SK-MEL-5 (cell line): ENCODE measurements at places on chromosomes 13 and 19. TPM values are rescaled to one million over a fixed set of nuclear protein-coding genes. Genes with fewer than 3 reads are reported as not detected.

The IGFL3 gene
- not detected in 2 replicates for total RNA-seq

The ZIC2 gene
- total RNA-seq = 1.6 and 2.2 TPM in 2 replicates

The FCGBP gene
- total RNA-seq = 0.08 TPM in 2 replicates

The FARP1 gene
- 39.8 and 49.0 TPM in 2 replicates for total RNA-seq

The SMIM44 gene
- not detected in 2 replicates for total RNA-seq

The MIA gene
- total RNA-seq = 234 and 256 TPM in 2 replicates

The DLEU7 gene
- total RNA-seq = not detected in 2 replicates

The PTGIR gene
- total RNA-seq = not detected in 2 replicates

The KANK3 gene
- total RNA-seq = 0.11 and 0.24 TPM in 2 replicates

The GNG14 gene
- total RNA-seq = not detected in 2 replicates

GRCh38 chr13:106361621-106362020, 173.8 kb downstream of the EFNB2 start:
- DNase-seq = no peak

DNA sequence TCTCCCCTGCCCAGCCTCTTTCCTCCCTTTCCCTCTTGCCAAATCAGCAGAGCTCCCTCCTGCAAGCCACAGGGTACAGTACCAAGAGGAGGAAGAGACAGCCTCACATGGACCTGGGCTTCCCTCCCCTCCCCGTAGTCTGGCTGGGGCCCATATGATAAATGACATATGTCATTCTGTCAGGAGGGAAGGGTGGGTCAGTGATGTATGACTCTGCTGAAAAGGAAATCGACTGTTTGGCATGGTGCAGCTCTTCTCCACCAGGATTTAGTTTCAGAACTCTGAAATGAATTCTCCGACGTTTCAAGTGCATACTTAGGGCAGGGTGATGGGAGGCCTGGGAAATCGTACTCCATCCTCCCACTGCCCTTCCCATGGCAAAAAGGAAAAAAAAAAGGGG, 9.8 kb downstream of the TSHZ3 start:
- DNase-seq = no peak

DNA sequence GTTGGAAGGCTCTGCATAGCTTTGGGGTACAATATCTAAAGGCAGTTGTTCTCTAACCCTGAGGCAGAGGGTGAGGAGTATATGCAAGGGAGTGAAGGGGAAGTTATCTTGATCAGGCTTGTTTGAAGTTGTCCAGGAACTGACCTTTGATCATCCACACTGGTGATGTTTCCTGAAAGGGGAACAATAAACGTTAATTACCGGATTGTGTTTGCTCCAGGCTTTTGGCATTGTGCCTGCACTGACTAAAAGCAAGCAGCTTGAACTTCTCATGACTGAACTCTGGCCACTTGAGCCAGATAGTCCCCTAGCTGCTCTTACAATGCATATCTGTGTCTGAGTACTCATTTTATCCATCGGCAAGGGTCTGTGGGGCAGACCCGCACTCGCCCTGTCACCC, 27.0 kb upstream of the ZNF726 start:
- no peak for DNase-seq

GRCh38 chr13:109144693-109145437, 515.5 kb downstream of the MYO16 start:
- DNase-seq = no peak

GRCh38 chr13:27463500-27463899, 13.1 kb upstream of the MTIF3 start:
- DNase-seq = no peak

- DNase-seq = peak; percentile 85
Observed at GRCh38 chr13:43348397-43348796, 325.0 kb downstream of the DNAJC15 start.

DNA sequence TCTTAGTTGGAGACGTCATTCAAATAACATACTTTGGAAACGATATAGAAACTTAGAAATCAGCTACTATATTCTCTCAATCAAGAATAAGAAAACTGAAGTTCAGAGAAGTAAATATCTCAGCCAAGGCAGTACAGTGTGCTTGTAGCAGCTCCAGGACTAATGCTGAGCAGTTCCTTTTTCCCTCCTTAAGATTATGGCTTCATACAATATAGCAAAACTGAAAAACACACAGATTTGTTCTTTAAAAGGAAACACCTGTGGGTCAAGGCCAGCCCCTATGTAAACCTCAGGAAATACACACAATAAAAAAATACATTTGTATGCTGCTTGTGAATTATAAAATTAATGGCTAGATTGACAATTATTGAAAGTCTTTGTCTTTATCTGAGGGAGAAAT, 212.7 kb upstream of the EDNRB start:
- no peak for DNase-seq

GRCh38 chr19:54523403-54523802, 20.8 kb downstream of the LAIR2 start:
- DNase-seq = no peak

DNA sequence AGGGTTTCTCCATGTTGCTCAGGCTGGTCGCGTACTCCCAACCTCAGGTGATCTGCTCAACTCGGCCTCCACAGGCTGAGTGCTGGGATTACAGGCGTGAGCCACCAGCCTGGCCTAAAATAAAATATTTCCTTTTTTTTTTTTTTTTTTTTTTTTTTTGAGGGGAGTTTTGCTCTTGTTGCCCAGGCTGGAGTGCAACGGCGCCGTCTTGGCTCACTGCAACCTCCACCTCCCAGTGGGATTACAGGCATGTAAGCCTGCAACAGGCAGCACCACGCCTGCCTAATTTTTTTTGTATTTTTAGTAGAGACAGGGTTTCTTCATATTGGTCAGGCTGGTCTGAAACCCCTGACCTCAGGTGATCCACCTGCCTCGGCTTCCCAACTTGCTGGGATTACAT, 4.9 kb downstream of the ZNF506 start:
- DNase-seq = no peak

- peak; percentile 73 for DNase-seq
Observed at GRCh38 chr19:19224852-19225494, 13.2 kb downstream of the NCAN start.

- no peak for DNase-seq
Observed at GRCh38 chr19:51687791-51688670, 5.1 kb upstream of the SPACA6 start.

DNA sequence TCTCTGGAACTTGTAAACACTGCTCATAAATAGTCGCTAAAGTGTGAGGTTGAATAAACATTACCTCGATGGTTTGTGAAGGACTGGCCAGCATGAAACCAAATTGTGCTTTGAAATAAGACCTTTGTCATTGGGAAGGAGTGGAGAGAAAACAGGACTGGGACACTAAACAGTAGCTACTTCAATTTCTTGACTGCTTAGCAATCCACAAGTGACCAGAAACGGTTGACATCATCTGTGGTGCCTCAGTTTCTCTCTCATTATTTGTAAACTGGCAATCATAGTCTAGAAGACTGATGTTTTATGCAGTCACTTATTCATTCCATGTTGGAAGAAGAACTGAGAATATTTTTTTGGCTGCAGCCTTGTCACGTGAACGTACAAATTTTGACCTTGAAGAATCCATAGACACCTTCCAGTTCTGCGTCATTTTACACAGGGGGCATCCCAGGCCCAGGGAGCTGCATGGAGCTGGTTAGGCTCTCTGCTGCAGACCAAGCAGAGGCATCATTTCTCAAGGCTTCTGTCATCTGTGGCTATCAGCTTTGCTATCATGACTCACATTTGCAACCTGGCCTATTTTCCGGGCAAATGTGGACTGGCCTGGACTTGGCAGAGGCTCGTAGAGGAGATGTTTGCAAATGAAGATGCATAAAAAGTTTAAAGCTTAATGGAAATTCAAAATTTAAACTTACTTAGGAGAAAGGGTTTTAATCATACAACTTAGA, 391.8 kb downstream of the FGF9 start:
- no peak for DNase-seq

DNA sequence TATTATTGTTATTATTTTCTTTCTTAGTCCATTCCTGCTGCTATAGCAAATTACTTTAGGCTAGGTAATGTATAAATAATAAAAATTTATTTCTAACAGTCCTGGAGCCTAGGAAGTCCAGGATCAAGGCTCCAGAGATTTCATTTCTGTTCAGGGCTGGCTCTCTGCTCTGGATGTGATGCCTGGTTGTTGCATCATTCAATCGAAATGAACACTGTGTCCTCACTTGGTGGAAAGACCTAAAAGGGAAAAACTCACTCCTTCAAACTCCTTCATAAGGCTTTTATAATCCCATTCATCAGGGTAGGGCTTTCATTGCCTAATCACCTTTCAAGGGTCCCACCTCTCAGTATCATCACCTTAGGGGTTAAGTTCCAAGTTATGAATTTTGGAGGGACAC, 395.0 kb downstream of the EFNB2 start:
- no peak for DNase-seq

- DNase-seq = no peak
Observed at GRCh38 chr13:112444416-112445399, 68.6 kb downstream of the SPACA7 start.

DNA sequence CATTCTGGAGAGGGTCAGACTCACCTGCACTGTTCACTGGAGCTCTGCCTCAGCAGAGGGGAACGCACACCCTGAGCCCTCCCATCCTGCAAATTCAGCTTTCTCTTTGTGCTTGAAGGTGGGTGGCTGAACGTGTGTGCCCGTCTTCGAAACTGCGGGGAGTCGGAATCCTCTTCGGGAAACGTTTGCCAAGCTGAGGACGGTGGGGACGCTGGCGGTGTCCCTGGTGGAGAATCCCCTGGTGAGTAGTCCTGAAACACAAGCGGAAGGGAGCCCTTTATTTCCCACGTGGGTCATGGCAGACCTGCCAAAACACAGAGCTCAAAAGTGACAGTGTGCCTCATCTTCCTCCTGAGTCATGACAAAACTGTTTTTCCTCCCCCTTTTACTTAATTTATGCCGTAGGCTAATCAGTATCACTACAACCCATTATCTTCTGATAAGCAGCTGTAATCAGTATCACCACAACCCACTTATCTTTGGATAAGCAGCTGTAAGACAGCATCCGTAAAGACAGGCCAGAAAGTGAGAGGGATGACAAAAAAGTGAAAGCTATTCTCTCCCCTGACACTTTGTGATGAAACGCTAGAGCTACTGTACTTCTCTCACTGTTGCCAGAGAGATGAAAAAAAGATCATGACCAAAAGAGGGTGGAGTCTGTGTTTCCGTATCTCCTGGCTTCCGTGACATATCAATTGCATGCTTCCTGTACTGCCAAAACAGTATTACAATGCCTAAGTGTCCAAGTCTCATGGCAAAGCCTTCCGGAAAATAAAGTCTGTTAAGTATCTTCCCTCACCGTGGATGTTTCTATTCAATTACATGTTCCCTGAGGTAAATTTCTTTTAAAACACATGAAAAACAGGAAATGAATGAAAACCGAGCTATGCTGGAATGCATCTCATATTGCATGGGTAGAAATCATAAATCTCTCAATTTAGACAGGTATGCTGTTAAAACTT, 155.5 kb downstream of the TBC1D4 start:
- DNase-seq = no peak
